ENCODE measurements at places on chromosomes 1 and 21.

GRCh38 chr1:223140611-223141405, 2.2 kb downstream of the TLR5 start:
- no peak for DNase-seq

GRCh38 chr1:4147509-4147908, 247.4 kb upstream of the C1orf174 start:
- no peak for DNase-seq

DNA sequence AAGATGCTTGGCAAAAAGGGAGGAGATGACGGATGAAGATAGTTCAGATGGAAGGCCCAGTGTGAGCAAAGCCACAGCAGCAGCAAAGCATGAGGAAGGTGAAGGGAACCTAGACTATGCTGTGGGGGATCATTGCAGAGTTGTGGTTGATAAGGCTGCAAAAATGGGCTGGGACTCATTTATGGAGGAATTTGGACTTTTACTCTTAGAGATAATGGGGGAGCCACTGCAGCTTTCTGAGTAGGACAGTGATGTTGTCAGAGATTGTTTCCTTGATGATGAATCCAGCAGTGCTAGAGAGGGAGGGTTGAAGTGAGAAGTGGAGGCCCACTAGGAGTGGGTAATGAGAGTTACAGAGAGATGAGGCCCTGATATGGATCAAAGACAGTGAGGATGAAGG, 2.1 kb upstream of the C8A start:
- DNase-seq: no peak

DNA sequence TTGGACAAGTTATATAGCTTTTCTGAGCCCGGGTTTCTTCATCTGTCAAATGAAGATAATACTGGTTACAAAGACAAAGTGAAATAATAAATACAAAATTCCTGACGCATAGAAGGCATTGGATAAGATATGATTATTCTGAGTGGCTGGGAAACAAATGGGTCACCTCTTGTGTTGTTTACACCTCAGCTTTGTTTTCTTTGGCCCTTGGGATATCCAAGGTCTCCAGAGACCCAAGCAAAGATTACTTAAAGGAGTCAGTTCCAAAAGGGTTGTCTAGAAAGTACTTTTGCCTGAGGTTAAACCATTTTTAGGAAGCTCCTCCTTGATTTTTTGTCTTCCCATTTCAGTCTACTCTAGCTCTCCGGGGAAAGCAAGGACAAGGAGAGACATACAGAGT, 9.7 kb downstream of the KHDRBS1 start:
- DNase-seq: no peak

DNA sequence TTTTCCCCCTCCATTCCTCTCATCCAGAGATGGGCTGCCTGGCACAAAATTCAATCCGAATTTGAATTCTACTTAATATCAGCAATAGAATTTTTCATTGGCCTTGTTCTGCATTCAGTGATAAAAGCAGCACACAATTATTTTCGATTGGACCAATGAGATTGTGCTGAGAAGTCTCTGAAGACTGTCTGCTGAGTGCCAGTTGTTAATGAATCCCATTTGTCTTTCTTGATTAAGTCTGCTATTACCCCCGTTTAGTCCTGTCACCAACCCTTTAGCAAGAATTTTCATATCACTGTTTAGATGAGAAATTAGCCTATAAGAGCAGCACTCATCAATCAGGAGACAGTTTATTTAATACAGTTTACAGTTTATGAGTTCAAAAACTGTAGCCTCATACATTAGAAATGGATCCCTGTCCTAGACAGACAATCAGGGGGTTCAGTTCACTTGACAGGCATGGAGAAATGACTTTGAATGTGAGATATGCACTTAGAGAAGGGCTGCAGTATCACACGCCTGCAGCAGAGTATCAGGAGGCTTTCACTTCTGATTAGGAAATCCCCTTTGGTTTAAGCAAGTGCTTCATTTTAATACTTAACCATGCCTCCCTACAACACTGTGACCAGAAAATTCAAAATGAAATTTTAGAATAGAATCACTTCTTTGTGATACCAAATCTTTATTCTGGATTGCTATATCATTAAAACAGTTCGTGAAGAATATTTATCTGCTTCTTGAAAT, 304.7 kb upstream of the PTBP2 start:
- no peak for DNase-seq

DNA sequence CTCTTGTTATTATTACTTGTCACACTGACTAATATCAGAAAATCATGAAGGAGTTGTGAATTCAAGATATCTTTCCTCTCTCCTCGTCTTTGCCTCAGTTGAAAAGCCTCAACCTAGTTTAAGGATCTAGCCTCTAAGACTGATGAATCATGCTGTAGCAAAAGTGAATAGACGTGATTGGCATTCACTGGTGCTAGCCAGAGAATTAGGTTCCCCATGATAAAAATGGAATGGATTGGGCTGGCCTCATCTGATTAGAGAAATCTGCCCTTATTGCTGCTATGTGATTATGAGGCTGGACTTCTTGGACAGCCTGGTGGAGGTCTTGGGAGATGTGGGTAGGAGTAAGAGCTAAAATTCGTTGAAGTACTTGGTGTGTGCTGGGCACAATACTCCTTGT, 208.2 kb downstream of the BACH1 start:
- DNase-seq: no peak

- DNase-seq: no peak
These were observed 16.6 kb downstream of the STX12 start for GRCh38 chr1:27789540-27790041.

DNA sequence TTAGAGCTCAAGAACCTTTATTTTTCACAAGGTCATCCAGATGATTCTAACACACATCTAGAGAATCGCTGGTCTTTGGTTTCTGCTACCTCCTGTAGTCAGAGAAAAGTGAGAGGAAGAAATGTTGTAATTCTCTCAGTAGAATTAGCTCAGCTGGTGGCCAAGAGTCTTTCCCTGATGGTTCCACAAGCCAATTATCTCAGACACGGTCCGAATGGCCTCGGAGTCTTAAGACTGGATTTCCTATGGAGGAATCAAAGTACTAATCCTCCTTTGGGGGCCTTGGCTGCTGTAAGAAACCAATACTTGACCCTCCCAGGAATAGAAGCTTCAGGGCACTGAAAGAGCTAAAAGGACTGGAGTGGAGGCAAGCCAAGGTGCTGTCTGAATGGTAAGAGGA, 1.8 kb downstream of the TMEM81 start:
- no peak for DNase-seq

DNA sequence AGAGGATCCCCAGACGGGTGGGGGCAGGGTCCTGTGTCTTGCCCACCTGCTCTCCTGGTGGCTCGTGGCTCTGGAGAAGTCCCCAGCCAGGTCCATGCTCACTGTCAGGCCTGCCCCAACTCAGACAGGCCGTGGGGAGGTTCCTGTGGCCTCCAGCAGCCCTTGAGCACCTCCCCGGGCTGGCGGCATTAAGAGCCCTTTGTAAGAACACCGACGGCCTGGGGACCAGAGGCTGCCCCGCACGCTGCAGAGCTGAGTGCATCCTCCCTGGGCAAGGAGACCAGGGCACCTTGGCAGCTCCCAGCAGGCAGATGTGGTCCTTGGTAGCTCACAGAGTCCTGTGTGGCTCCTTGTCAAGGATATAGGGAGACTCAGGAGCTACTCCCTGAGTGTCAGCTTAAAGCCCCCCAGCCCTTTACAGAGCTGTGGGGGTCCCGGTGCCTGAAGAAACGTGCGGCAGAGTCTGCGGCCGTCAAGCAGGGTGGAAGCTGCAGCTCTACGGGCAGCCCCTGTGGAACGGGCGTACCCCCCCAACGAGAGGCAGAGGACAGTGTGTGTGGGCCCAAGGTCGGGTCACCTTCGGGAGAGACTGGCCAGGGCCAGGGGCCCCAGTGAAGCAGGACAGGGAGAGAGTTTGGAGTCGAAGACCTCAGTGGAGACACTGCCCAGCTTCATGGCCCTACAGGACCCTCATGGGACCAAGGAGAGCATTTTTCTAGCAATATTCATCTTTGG, 118.6 kb downstream of the PRDM16 start:
- no peak for DNase-seq

- no peak for DNase-seq
These were observed 1.2 kb downstream of the FMO5 start for GRCh38 chr1:147223740-147224615.
